Left kidney (tissue), 8 donors: ENCODE measurements at places on chromosomes 11 and 22. TPM values are rescaled to one million over a fixed set of nuclear protein-coding genes. Genes with fewer than 3 reads are reported as not detected.

DNA sequence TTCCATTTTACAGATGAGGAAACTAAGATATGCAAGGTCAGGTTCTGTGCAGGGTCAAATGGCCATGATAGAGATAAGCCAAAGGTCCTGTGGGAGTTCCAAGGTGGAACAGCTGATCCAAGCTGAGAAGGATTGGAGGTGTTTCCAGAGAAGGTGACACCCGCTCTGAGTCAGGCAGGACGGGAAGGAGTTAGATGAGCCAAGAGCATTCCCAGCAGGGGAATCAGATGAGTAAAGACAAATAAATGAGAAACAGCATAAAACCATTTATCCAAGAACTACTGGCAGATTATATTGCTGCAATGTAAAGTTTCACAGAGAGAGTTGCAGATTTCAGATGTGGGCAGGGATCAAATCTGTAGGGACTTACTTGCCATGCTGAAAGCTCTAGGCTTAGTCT lies 18.9 kb upstream of the HEPHL1 start:
- DNase-seq: no peak

The MSANTD2 gene
- 49.5 TPM for polyA plus RNA-seq

GRCh38 chr11:66850588-66851238 lies 6.2 kb upstream of the LRFN4 start:
- no peak for DNase-seq

The RIBC2 gene
- polyA plus RNA-seq: 7.0 TPM

DNA sequence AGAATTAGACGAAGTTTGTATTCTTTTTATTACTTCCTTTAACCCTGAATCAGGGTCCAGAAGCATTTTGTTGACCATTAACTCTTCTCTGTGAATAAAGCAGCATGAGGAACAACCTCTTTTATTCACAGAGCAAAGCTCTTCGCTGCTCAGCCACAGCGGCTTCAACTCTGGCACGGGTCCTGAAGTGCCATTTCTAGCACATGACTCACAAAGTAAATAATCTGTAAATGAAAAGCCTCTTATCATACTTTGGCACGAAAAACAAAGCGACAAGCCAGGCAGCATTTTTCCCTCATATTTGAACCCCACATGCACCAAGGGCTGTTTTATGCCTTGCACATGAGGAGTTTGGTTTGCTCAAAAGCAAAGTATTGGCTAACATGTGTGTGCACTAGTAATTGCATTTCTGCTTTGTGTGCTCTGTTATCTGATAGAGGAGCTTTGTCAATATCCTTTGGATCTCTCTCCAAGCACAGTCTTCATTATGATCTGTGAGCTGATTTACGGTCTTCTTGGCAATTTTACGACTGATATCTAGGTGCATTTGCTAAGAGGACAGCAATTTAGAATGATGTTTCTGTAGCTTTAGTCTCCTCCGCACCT lies 33.0 kb upstream of the APOBEC3A start:
- no peak for DNase-seq

DNA sequence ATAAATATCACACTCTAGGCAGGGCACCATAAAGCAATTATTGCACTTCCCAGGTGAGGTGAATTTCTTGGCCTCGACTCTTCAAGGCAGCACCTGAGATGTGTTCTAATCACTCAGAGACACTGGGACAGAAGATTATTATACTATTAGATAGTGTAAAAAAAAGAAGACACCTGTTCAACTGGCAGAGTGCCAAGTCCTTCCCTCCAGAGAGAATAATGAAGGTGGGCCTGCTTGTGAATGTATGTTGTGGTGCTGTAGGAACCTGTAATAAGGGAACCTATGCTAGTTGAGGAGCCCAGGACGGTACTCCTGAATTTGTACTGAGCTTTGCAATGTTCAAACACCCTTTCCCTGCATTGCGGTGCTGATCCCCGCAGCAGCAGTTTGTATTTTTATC lies 107.5 kb downstream of the NXPE2 start:
- DNase-seq: no peak

DNA sequence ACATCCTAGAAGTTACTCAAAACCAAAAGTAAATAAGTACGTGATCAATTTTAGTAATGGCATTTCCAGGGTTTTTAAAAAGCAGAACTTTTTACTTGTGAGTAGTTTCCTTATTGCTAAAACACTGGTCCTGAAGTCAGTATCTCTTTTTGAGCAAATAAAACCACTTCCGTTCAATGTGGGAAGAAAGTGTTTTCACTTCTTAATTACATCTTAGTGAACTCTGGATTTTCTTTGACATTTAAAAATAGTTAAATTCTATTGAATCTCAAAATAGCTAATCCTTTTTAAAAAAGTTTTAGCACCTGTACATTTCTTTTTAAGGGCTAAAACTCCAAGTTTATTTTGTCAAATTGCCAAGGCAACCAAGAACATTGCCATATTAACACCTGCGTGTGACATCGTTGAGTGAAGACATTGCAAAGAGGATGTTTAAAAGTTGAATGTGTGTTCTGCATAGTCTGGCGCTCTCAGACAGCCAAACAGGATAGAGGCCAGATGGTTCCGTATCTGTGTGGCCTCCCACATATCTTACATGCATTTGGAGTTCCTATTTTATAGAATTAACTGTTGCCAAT lies 17.2 kb upstream of the OR5B21 start:
- no peak for DNase-seq

GRCh38 chr11:7525424-7525823 lies 11.6 kb downstream of the PPFIBP2 start:
- DNase-seq: no peak

- no peak for DNase-seq
Observed at GRCh38 chr22:30038219-30038618, 42.0 kb upstream of the HORMAD2 start.

DNA sequence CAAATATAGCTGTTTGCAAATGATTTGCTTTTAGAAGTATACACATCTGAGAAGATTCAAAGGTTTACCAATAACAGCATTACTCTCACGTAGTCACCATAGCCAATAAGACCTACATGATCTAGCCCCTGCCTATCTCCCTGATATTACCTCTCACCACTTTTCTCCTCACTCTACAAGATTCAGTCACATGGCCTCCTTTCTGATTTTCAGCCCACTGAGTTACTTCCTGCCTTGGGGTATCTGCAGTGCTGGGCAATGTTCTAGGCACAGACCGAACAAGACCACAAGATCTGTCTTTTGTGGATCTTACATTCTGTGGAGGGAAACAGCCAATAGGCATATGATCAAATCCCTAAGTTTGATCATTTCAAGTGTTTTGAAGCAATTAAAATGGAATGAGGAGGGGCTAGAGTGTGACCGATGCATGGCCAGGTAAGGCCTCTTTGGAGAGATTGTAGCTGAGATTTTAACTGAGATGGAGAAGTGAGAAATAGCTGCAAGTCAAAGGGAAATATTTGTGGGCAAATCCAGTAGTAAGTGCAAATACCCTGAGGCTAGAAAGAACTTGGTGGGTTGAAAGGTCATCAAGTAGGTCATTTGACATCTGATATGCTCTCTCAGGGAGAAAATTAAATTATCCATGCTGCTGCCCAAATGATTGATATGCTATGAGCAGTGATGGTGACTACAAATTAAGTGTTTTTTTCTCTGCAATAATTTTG lies 43.1 kb downstream of the ARL14EP start:
- DNase-seq: no peak

- no peak for DNase-seq
Observed at GRCh38 chr11:128686745-128687177, 7.1 kb upstream of the FLI1 start.

- no peak for DNase-seq
Observed at GRCh38 chr22:47375621-47376321, 613.3 kb downstream of the TBC1D22A start.

The KDELR3 gene
- 11.0 TPM for polyA plus RNA-seq

- DNase-seq: no peak
Observed at GRCh38 chr11:121924191-121924590, 191.8 kb downstream of the BLID start.

The DLG2 gene
- 13.4 TPM for polyA plus RNA-seq

The IGSF22 gene
- polyA plus RNA-seq: 1.9 TPM

- no peak for DNase-seq
Observed at GRCh38 chr22:25754527-25755202, 12.7 kb downstream of the MYO18B start.

The UQCC3 gene
- polyA plus RNA-seq: 7.5 TPM

GRCh38 chr11:74024261-74025029 lies 15.6 kb upstream of the UCP3 start:
- no peak for DNase-seq

DNA sequence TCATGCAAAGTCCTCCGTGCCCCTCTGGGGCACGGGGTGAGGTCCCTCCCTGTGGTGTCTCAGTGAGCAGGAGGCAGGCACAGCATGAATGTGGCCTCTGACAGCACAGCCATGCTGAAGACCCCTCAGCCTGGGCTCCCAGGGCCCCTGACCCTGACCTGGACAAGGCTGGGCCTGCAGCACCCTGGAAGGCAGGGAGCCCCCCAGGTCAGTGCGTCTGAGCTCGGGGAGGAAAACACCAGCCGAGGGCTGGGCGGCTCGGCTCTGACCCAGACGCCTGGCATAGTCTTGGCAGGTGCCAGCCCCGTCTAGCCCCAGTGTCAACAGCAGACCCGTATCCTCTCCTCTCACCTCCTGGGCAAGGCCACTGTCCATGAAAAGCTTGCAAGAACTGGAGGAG lies 1276.6 kb downstream of the BRD1 start:
- no peak for DNase-seq

- no peak for DNase-seq
Observed at GRCh38 chr11:34468209-34468841, 29.6 kb downstream of the CAT start.

GRCh38 chr11:34501500-34501899 lies 12.1 kb downstream of the ELF5 start:
- DNase-seq: no peak

The FOSL1 gene
- polyA plus RNA-seq: not detected

The BCO2 gene
- polyA plus RNA-seq: 8.1 TPM

DNA sequence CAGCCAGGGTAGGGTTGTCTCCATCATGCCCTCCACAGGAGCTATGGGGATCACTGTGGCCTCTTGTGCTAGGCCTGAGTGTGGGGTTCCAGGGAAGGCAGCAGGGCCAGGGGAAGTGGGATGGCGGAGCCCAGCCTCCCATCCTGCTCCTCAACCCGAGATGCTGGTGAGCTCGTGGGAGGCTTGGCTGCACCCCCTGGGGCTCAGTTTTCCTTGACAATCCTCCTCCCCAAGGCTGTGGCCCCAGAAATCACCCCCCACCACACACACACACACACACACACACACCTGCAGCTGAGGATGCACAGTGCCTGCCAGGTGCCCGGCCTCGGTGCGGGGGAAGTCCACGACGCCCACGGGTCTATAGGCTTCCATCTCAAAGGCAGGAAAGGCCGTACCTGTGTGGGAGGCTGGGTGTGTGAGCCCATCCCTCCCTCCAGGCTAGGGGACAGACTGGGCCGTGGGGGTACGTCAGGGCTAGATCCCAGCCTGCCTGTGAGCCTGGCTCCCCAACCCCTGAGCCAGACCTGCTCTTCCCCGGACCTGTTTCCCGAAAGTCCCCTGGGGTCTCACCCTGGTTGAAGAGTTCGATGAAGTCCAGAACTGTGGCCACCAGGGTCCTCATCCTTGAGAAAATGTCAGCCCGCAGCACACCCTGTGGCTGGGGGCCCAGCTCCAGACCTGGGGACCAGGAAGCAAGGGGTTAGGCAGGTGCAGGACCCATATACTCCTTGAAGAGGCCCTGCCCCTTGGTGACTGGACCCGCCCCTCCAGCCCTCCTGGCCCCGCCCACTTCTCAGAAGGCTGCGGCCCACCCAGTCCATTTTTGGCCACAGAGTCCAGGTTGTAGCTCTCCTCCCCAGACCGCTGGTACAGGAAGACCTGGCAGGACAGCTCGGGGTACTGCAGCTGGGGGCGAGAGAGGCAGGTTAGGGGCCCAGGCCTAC lies 5.2 kb upstream of the TBX10 start:
- DNase-seq: no peak

The KIF18A gene
- polyA plus RNA-seq: 17.8 TPM

The SMTN gene
- 37.1 TPM for polyA plus RNA-seq

- no peak for DNase-seq
Observed at GRCh38 chr11:100706179-100706578, 19.1 kb downstream of the ARHGAP42 start.

The CARD16 gene
- 0.70 TPM for polyA plus RNA-seq

The HBG2 gene
- polyA plus RNA-seq: 1,458 TPM

The PHOX2A gene
- not detected for polyA plus RNA-seq

The C22orf42 gene
- polyA plus RNA-seq: not detected

GRCh38 chr22:43743131-43743530 lies 69.0 kb downstream of the EFCAB6 start:
- no peak for DNase-seq

GRCh38 chr11:134349109-134349801 lies 17.5 kb downstream of the GLB1L2 start:
- no peak for DNase-seq

- DNase-seq: no peak
Observed at GRCh38 chr11:11163669-11164333, 189.2 kb downstream of the CSNK2A3 start.

DNA sequence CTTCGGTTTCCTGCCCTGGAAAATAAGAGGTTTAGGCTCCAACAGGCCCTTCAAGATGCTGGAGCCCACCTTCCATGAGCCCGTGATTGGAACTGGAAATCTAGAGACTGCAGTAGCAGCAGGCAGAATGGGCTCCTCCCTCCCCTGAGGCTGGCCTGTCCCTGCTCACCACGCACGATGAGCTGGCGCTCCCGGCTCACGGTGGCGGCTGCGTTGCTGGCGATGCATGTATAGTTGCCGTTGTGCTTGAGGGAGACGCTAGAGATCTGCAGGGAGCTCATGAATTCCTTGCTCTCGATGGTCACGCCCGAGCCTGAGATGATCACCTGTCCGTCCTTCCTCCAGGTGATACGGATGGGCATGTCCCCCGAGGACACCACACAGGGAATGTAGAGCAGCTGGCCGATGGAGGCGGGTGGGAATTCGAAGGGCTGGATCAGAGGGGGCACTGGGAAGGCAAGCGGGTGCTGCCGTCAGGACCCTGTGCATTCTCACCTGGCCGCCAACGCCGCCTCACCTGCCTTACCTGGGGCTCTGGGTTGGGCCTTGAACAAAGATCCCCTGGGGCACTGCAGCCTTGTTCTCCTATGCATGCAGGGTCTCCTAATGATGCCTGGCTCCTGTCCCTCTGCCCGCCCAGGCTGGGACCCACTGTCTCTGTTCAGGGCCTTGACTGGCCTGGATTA lies 177.8 kb downstream of the CEP164 start:
- DNase-seq: no peak

The HORMAD2 gene
- polyA plus RNA-seq: not detected

- no peak for DNase-seq
Observed at GRCh38 chr11:48037709-48038468, 57.5 kb downstream of the PTPRJ start.

The CCDC81 gene
- polyA plus RNA-seq: 1.3 TPM

The NXPE1 gene
- 0.10 TPM for polyA plus RNA-seq
